ENCODE measurements at places on chromosomes 16 and 17.

GRCh38 chr16:74455213-74455612 is 33.9 kb upstream of the CLEC18B start:
- DNase-seq, result no peak

- DNase-seq, result no peak
Observed at GRCh38 chr17:74749279-74750038, 1.0 kb downstream of the NHERF1 start.

GRCh38 chr17:3535253-3535995 is 22.2 kb downstream of the TRPV3 start:
- DNase-seq, result no peak

- DNase-seq, result no peak
Observed at GRCh38 chr17:33049781-33050414, 58.3 kb downstream of the SPACA3 start.

DNA sequence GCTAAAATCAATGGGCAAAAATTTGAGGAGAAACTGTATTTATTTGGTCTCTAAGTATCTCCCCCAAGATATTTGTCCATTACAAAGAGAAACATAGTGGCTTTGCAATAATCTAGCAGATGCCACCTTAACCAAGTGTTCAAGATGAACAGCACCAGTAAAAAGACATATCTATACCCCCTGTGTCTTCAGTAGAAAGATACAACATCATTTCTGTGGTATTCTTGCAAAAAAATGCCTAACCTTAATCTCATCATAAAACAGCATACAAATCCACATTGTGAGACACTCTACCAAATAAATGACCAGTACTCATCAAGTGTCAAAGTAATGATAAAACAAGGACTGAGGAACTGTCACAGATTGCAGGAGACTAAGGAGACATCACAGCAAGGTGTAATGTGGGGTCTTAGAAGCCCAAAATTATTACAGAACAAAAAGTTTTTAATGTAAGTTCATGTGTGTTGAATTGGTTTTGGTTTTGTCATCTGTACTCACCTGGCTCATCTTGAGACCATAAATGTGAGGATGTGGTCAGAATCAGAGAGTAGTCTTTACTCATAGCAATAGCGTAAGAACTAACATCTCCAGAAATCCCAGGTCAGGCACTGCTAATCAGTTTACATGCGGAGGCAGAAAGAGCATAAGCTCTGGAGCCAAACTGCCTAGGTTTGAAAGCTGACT is 77.2 kb downstream of the AATF start:
- DNase-seq, result no peak

DNA sequence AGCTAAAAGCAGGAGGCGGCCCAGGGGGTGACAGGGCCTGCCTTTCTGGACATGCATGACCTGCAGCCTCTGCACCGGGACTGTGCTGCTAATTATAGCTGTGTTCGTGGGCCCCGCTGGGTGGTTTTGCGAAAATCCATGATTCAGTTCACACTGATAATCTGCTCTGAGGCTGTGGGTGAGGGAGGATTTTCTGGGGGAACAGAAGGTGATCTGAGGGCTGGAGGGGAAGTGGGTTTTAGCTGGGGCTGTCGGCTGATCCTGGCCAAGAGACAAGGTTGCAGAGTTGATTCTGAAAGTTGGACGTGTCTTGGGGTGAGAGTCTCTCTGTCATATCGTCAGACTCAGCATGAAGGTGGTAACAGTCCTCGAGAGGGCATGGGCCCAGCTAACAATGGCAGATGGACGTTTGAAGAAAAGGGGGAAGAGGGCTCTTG is 187.5 kb upstream of the ZNF469 start:
- DNase-seq, result no peak

GRCh38 chr16:23863511-23864422 is 28.0 kb downstream of the PRKCB start:
- DNase-seq, result no peak

DNA sequence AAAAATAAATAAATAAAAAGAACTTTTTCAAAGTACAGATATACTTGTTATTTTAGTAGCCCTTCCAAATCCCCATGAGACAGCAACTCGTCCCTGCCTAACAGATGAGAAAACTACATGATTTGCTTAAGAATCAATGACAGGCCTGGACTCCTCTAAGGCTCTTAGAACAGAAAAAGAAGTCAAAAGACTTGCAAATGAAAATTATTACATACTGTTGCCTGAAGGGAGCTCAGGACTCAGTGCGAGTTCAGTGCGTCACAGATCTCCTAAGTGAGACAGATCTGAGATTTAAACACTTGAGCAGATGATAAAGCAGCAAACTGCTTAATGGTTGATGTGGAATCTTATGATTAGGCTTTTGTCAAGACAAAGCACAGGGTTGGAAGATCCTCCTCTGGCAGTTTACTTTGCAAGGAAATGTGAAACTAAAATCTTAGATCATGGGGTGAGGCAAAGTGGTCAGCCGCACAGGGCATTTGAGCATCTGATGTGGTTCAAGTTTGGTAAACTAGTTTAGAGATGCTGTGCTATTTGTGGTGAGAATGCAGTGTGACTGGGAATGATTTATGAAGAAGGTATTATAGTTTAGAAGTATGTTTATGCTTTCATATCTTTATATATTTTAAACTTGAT is 138.1 kb downstream of the TRIM37 start:
- no peak for DNase-seq

DNA sequence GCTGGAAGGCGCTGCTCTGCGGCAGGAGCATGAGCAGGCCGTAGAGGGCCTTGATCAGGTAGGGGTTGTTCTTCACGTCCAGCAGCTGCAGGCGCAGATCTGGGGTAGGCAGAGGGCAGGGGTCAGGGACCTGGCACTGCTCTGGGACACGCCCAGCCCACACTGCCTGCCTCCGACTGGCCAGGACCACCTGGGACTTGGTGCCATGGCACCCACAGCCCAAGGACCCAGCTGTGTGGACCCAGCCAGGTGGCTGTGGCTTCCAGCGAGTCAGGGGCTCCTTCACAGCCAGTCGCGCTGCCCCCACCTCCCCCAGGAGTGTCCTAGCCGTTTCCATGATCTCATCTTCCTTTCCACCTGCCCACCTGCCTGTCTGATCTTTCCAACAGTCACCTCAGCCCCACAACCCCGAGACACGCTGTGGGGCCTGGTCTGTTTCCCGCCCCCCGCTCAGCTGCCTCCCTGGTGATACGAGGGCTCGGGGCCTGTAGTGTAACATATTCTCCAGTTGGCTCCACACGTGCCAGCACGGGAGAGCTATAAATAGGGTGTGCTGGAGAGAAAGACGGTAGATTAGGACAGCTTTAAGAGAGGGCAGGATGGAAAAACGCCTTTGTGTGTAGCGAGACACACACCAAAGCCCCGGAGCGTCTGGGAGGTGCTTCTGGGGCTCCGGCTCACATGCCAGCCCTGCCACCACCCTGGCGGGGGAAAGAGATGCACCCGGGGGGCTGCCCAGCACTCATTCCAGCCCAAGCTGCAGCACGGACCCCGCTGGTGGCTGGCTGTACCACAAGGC is 7.2 kb upstream of the MTSS2 start:
- no peak for DNase-seq

- DNase-seq, result no peak
Observed at GRCh38 chr16:89344846-89345611, 127.5 kb downstream of the ZNF778 start.

DNA sequence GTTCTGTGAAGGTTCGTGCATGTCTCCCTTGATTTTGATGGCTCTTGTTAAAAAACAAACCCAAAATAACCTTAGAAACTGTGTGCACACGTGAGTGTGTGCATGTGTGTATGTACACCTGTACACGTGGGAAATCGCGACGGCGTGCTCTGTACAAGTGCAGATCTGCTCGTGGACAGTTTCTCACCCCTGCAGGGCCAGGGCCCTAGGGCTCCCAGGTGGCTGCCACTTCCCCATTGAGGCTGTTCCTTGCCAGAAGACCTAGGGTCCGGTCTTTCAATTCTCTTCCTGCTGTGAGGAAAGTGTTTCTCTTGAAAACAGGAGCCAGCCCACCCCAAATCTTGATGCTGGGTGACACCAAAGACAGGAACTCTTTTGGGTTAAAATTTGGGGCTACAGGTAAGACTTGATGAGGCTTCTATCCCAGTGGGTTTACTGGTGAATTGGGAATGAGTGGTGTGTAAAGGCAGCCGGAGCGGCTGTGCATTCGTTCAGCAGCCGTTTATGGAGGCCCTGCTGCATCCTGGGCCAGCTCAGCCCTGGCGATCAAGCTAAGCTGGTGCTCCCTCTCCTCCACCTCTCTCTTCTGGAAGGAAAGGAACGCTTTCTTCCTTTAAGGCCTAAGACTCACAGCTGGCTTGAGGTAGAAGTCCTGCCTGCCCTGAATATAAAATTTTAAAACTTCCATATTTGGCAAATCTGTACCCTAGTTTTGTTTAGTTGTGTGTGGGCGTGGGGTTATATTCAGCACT is 137.9 kb downstream of the CLEC16A start:
- DNase-seq, result no peak

GRCh38 chr16:22077700-22078313 is 14.5 kb upstream of the VWA3A start:
- no peak for DNase-seq

- no peak for DNase-seq
Observed at GRCh38 chr17:80053102-80053501, 16.7 kb downstream of the CCDC40 start.

GRCh38 chr17:34436607-34437006 is 73.6 kb upstream of the CCL1 start:
- DNase-seq, result no peak

- DNase-seq, result no peak
Observed at GRCh38 chr16:78216166-78216745, 116.8 kb downstream of the WWOX start.

DNA sequence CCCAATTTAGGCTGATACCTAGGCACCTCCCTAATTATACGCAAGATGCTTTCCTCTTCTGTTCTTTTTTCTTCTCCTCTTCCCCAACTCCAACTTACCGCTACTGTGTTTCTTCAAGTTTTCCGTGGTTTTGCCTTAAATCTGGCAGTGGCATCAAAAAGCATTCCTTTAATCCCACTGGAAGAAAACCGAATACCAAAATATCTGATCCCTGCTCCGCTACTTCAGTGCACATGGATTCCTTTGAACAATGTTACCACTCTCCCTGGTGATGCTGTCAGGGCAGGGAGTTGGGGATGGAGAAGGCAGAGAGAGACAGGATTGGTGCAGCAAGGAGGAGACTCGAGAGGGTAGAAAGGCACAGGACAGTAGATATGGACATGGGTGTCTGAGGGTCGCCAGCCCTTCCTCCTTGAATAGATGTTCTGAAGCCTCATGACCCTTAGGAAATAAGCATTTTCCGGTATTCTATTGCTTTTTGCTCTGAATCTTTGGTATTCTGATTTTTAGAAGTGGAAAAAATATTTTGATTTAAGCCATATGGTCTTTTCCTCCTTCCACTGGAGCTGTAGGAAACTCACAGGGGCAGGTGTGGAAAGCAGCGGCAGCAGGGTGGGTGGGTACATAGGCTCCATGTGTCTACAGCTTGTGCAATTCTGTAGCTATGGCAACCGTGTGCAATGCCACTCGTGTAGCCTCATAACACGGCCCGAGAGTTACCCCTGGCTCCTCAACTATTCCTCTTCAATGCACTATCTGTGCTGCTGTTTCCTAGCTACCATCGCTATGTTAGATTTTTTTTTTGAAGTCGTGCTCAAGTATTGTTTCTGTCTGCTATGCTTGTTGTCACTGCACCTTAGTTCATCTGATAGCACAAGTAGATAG is 32.3 kb upstream of the TANC2 start:
- no peak for DNase-seq

- DNase-seq, result no peak
Observed at GRCh38 chr17:59094861-59095530, 11.7 kb downstream of the TRIM37 start.

- DNase-seq, result no peak
Observed at GRCh38 chr16:8941718-8942344, 21.9 kb downstream of the USP7 start.

- DNase-seq, result no peak
Observed at GRCh38 chr16:76577003-76577402, 299.8 kb downstream of the CNTNAP4 start.

- no peak for DNase-seq
Observed at GRCh38 chr17:44840274-44840673, 7.4 kb upstream of the HIGD1B start.

DNA sequence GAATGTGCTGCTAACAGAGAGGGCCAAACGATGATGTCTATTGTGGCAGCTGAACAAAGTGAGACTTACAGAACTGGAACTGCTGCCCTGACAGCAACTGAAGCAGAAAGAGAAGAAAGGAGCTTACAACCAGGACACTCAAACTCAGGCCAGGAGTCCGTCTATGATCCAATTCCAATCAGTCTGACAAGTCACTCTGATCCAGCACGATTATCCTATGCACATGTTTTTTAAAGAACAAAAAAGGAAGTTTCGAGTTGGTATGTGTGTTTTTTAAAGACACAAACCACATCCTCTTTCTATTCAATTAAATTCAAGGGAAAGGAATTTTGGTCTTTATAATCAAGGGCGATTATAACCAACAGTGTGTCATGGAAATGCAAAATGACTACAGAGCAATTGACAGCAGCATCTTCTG is 42.4 kb upstream of the MTMR4 start:
- no peak for DNase-seq

GRCh38 chr17:679491-679890 is 35.1 kb downstream of the VPS53 start:
- DNase-seq, result no peak

All from NCI-H1048 (cell line).